ENCODE measurements at places on chromosomes 13 and 19.

DNA sequence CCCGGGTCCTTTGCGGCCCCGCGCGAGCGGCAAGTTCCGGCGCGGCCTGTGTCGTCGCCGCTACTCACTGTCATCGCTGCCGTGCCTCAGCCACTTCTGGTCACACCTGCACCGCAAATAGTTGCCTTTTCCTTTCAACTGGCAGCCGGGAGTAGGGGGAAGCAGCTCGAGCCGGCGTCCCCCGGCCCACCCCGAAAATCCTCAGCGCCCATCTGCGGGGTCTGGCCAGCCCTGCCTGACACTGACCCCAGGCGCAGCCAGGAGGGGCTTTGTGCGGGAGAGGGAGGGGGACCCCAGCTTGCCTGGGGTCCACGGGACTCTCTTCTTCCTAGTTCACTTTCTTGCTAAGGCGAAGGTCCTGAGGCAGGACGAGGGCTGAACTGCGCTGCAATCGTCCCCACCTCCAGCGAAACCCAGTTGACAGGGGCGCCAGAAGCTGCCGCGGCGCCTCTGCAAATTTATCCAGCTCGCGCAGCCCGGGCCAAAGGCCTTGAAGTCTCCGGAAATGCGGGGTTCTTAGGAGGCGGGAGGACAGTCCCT, 1.7 kb downstream of the PDX1 start:
- no peak for DNase-seq

DNA sequence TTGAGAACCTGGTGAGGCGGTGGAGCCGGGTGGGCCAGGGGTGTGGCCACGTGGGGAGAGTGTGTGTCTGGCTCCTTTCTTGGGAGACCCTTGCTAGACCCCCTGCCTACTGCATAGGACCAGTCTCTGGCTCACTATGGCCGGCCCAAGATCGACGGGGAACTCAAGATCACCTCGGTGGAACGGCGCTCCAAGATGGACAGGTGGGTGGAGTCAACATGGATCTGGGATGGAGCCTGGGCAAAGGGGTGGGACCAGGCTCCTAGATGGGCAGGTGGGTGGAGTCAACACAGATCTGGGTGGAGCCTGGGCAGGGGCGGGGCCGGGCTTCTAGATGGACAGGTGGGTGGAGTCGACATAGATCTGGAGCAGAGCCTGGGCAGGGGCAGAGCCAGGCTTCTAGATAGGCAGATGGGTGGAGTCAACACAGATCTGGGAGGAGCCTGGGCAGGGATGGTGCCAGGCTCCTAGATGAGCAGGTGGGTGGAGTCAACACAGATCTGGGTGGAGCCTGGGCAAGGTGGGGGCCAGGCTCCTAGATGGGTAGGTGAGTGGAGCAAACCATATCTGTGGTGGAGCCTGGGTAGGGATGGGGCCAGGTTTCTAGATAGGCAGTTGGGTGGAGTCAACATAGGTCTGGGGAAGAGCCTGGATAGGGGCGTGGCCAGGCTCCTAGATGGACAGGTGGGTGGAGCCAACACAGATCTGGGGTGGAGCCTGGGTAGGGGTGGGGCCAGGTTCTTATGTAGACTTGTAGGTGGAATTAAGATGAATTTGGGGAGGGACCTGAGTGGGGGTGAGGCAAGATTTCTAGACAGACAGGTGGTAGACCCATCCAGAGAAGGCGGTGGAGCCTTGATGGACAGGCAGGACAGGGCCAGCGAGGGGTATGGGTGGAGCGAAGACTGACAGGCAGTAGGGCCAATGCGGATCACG, 56.5 kb downstream of the VAV1 start:
- DNase-seq, result no peak

- DNase-seq, result no peak
Observed at GRCh38 chr13:43377149-43377548, 353.8 kb downstream of the DNAJC15 start.

DNA sequence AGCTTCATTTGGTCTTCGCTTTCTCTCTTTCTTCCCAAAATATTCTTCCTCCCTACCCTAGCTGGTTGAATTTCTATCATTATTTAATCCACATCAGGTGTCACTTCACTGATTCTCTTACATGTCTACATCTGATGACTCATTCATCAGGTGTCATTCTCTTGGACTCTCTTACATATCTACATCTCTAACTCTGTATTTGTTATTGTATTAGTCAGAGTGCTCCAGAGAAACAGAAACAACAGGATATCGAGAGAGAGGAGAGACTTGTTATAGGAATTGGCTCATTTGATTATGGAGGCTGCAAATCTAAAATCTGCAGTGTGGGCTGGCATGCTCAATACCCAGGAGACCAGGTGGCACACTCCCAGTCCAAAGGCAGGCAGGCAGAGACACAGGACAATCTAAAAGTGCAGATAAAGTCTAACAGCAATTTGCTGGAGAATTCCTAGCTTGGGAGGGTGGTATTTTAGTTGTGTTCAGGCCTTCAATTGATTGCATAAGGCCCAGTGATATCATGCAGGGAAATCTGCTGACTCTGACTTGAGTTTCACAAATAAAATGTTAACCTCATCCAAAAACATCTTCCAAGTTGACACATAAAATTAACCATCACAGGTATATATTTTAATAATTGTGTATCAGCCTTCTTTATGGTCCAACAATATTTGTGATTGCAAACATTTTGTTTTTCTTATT, 541.4 kb upstream of the SLITRK5 start:
- no peak for DNase-seq

DNA sequence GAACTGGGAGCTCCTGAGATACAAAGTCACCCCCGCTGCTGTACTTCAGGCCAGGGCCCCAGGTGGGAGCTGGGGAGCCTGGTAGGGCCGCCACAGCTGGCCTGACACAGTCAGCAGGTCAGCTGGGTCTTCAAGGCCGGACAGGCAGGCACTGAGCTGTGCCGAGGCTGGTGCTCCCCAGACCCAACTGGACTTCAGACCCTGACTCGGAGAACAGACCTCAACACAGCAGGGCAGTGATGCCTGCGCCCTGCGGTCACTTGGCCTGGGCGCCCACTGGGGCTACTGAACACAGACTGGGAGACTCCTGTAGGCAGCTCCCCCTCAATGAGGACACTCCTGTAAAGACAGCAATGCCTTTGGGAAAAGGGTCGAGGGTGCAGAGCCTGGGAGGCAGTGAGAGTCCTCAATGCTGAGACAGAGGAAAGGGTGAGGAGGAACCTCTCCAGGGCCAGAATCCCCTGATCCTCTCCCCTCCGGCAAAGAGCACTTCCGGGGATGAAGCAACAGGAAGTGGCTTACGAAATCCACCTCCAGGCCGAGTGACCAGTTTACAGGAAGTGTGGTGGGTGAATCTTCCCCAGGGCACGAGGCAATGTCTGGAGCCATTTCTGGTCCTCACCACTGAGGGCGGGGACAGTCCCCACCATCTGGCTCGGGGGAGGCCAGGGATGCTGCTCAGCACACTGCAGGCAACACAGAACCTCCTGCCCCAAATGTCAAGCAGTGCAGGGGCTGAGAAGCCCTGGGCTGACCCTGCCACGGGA, 40.8 kb upstream of the ISYNA1 start:
- no peak for DNase-seq

- no peak for DNase-seq
Observed at GRCh38 chr19:50379602-50380001, 3.3 kb downstream of the NR1H2 start.

- no peak for DNase-seq
Observed at GRCh38 chr19:37966662-37967231, 59.7 kb downstream of the SIPA1L3 start.

- no peak for DNase-seq
Observed at GRCh38 chr19:32403291-32403995, 2.1 kb upstream of the DPY19L3 start.

DNA sequence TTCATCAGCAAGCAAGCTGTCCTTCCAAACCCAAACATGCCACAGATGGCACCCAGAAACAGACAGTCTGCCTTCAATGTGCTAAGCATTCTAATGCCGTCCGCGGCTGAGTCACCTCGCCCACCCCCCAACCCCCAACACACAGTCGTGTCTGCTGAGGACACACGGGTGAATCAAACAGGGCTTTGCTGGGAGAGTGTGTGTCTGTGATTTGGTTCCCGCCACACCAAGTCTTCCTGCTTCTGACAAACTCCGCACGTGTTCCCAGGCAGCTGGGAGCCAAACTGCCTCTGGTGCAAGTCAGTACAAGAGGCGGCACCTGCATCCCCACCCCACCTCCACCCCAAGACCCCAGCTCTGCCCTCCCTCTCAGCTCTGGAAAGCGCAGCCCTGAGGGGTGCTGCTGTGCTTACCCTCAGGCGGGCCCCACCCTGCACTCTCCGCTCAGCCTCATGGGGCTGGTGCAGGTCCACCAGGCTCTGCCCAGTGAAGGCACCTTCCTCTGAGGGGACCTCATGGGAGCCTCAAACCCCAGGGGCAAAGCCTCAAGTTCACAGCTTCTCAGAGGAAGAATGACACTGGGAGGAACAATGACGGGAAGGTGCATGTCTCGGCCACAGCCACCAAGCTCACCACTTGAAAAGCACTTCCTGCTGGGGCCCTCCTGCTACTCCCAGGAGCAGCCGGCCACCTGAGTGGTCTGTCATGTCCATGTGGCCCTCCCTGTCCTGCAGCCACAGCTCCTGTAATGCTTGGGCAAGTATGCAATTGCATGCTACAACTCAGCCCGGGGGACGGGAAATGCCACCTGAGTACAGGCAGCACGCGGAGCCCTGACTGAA, 15.0 kb upstream of the SLC35E1 start:
- DNase-seq, result peak; percentile 27

- no peak for DNase-seq
Observed at GRCh38 chr13:31093145-31093885, 68.4 kb downstream of the HSPH1 start.

DNA sequence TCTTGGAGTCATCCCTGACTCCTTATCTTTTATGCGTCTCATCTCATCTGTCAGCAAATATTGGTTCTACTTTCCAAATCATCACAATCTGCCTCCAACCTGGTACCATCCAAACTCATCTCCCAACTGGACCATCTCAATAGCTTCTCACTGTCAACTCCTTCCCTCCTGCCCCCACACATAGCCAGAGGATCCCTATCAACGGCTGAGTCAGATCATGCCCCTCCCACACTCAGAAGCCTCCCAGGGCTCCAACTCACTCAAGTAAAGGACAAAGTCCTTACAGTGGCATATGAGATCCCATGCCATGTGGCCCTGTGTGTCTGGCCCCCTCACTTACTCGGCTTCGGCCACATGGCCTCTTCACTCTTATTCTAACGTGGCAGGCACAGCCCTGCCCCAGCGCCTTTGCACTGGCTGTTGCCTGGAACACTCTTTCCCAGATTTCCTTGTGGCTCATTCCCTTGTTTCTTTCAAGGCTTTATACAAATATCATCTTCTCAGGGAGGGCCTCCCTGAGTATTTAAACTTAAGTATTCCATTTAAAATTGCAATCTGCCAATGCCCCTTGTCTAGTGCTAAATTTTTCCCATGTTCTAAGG, 4.3 kb downstream of the SPRED3 start:
- DNase-seq, result no peak

GRCh38 chr19:8108560-8109445, 40.6 kb downstream of the FBN3 start:
- DNase-seq, result no peak

DNA sequence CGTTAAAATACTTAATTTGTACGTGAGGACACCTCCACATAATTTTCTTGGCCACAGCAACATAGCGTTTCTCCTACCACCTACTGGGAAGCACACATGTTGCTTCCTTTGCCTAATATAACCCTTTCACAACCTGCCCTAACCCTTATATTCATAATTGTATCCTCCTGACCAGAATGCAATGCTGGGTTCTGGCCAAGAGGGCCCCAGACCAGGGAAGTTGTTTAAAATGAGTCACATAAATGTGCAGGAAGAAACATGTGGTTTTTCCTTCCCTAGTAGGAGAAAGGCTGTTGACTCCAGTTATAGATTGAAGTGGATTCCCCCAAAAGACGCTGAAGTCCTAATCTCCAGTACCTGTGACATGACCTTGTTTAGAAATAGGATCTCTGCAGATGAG, 187.3 kb downstream of the NUFIP1 start:
- no peak for DNase-seq

GRCh38 chr19:17026706-17027534, at the start of gene CPAMD8:
Gene CPAMD8, minus strand, starts transcription at chr19:17026810. Its CDS starts 168 bp downstream, at chr19:17026642.
- DNase-seq, result no peak

- DNase-seq, result no peak
Observed at GRCh38 chr19:55677572-55678028, 2.6 kb downstream of the EPN1 start.

DNA sequence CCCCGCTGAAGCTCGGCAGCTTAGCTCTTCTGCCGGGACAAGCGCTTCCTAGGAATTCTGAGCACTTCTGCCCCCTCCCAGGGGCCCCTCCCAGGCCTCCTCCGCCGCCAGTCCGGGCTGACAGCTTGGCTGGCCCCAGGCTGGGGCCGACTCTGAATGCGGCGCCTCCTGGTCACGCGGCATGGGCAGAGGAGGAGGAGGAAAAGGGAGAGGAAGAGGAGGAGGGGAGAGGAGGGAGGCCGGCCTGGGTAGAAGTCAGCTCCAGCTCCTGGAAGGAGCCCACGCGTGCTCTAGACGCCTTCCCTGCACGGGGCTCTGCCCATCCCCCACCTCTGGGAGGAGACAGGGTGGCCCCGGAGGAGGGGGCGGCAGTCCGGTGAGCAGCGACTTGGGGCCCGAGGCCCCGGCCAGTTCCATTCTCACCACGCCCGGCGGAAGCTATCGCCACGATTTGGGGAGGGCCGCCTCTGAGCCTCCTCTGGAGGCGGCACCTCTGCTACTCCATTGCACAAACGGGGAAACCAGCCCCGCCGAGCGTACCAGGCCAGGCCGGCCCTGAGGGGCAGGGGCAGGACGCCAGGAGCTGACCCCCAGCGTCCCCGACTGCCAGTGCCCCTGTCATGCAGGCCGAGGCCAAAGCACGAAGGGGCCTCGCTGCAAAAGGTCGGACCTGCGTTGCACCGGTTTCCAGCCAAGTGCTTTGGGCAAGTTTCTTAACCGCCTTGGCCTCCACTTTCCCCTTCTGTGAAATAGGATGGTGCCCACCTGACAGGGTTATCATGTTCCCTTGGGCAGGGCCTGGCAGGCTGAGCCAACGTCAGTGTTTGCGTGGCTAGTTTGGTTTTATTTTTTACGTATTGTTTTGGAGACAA, 31.6 kb downstream of the CCNE1 start:
- DNase-seq, result no peak

- no peak for DNase-seq
Observed at GRCh38 chr19:10363789-10364281, 16.5 kb downstream of the TYK2 start.

DNA sequence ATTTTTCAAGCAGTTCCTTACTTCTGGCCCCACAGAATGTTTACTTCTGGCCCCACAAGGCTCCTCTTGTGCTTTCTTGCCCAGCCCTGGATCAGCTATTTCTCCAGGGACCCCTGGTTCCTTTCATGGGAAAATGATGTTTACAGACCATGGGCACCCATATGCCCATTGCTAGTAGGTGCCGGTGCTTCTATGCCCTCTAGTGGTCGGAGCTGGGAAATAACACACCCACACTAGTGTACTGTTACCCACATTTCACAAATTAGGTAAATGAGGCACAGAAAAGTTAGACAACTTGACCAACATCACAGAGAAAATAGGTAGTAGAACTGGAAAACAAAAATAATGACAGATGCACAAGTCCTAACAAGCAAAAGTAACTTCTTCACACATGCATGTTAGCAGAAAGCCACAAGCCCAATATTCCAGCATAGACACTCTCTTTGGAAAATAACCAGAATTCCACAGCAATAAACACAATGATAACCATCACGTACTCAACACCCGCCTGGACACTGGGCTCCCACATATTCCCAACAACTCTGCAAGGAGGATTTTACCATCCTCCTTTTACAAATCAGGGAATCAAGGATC, 1.3 kb upstream of the CEACAM6 start:
- DNase-seq, result peak; percentile 57

- no peak for DNase-seq
Observed at GRCh38 chr19:11673608-11674041, 65.1 kb downstream of the ZNF823 start.

Measured in activated CD4-positive, CD25-positive, alpha-beta regulatory T cell treated with anti-CD3 and anti-CD28 coated beads, Interleukin-2, amount 50 U/mL, for 16 hours (primary cell).